ENCODE measurements at places on chromosomes 7 and 10. TPM values are rescaled to one million over a fixed set of nuclear protein-coding genes. Genes with fewer than 3 reads are reported as not detected.

The UBE2D4 gene
- 10.0 TPM for total RNA-seq

The PNLIPRP1 gene
- total RNA-seq = not detected

The CEP55 gene
- 68.6 TPM for total RNA-seq

The LRGUK gene
- 0.35 TPM for total RNA-seq

The ENTPD1 gene
- total RNA-seq = not detected

The BAIAP2L1 gene
- total RNA-seq = 45.8 TPM

The MBL2 gene
- total RNA-seq = not detected

The PCLO gene
- 0.82 TPM for total RNA-seq

The ALOX5 gene
- 0.83 TPM for total RNA-seq

The SRRM3 gene
- total RNA-seq = 11.1 TPM

The CCDC146 gene
- 0.48 TPM for total RNA-seq

The CYP26C1 gene
- not detected for total RNA-seq

The SFTPD gene
- total RNA-seq = 0.20 TPM

The BAMBI gene
- total RNA-seq = 10.5 TPM

The CALN1 gene
- not detected for total RNA-seq

The PPRC1 gene
- total RNA-seq = 58.5 TPM

The GPR146 gene
- 1.7 TPM for total RNA-seq

The ARHGEF5 gene
- 2.5 TPM for total RNA-seq

The PHKG1 gene
- 0.22 TPM for total RNA-seq

The HOXA9 gene
- total RNA-seq = 0.41 TPM

The AKR1C8 gene
- total RNA-seq = not detected

The PARG gene
- total RNA-seq = 20.2 TPM

The SHTN1 gene
- total RNA-seq = 24.9 TPM

The IKZF1 gene
- total RNA-seq = not detected

The TEX47 gene
- total RNA-seq = not detected

The UCN3 gene
- total RNA-seq = not detected

The DRGX gene
- not detected for total RNA-seq

The IDI2 gene
- total RNA-seq = not detected

The FAM237B gene
- total RNA-seq = not detected

The SLC18A2 gene
- total RNA-seq = not detected

The RHOBTB1 gene
- total RNA-seq = 12.6 TPM

The TMEM184A gene
- 11.2 TPM for total RNA-seq

The EPHB6 gene
- 0.50 TPM for total RNA-seq

The PLAU gene
- total RNA-seq = 121 TPM

The EIF4H gene
- total RNA-seq = 306 TPM

The WNT8B gene
- not detected for total RNA-seq

The TRIM74 gene
- total RNA-seq = 0.21 TPM

The ABCA13 gene
- 0.05 TPM for total RNA-seq

The ANKRD2 gene
- total RNA-seq = 5.0 TPM

The SLC26A3 gene
- total RNA-seq = not detected

The EBLN1 gene
- not detected for total RNA-seq

The AKR1D1 gene
- not detected for total RNA-seq

The KIF11 gene
- total RNA-seq = 33.5 TPM

Measured in A549 treated with Mapracorat at 1 μM for 4 hours (cell line).